ENCODE measurements at places on chromosomes 7 and 10.

GRCh38 chr7:158849768-158850544 is 6.4 kb upstream of the DYNC2I1 start:
- no peak for DNase-seq

- DNase-seq: no peak
These were observed 77.9 kb downstream of the HIPK2 start for GRCh38 chr7:139699640-139700504.

GRCh38 chr7:85489498-85489897 is 302.6 kb upstream of the SEMA3D start:
- DNase-seq: peak; percentile 78

DNA sequence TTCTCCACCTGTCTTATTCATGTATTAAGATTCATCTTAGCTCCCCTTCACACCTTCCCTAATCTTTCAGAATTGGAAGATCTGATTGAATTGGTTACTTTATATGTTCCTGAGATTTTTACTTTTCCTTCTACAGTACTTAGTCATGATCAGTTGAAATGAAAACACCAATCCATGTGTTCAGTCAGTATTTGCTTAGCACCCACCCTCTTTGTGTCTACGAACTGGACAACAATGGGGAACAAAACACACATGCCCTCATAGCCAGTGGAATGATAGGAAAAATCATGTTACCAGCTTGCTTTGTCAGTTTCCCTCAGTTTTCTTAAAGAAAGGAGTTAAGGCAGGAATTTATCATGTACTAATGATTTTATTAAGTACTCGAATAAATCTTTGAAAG is 2.0 kb downstream of the MASTL start:
- no peak for DNase-seq

- DNase-seq: no peak
These were observed 11.8 kb upstream of the ACBD5 start for GRCh38 chr10:27252267-27253000.

- no peak for DNase-seq
These were observed 959 bp upstream of the ATRNL1 start for GRCh38 chr10:115092258-115092554.

GRCh38 chr7:115066050-115066449 is 144.2 kb downstream of the MDFIC start:
- DNase-seq: no peak

DNA sequence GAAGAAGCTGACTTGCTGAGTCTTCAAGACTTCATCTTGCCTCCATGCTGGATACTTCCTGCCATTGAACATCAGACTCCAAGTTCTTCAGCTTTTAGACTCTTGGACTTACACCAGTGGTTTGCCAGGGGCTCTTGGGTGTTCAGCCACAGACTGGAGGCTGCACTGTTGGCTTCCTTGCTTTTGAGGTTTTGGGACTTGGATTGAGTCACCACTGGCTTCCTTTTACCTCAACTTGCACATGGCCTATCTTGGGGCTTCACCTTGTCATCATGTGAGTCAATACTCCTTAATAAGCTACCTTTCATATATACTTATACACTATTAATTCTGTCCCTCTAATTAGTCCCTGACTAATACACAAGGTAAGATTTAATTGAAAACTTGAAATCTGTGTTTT is 361.7 kb upstream of the SEMA3C start:
- peak; percentile 12 for DNase-seq

DNA sequence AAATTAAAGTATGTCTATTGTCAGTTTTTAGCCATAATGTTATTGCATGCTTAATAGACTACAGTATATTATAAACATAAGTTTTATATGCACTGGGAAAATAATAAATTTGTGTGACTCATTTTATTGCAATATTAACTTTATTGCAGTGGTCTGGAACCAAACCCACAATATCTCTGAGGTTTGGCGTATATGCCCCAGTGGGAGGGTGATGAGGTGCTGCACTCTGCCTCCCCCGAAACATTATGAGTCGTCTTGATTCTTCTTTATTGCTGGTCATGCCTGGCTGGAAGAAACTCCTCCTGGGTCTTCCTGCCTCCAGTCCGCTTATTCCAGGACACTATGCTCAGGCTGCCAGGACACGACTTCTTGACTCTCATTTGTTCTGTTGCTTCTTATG is 88.4 kb downstream of the MTPN start:
- peak; percentile 8 for DNase-seq

DNA sequence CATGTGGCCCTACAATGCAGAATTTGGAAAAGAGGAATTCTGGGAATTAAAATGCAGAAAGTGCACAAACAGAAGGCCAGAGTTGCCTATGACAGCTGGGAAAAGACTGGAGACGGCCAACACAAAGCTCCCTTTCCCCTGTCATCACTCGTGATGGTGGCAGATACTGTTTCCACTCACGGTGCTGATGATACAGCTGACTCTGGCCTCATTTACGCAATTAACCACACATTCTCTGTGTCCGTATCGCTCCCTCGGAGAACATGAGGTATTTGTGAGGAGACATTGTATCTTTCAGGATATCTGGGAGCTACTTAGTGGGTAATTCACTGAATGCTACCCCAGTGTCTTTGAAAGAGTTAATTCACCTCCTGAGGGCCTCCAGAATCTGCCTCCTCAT is 172.8 kb downstream of the TAX1BP1 start:
- DNase-seq: no peak

DNA sequence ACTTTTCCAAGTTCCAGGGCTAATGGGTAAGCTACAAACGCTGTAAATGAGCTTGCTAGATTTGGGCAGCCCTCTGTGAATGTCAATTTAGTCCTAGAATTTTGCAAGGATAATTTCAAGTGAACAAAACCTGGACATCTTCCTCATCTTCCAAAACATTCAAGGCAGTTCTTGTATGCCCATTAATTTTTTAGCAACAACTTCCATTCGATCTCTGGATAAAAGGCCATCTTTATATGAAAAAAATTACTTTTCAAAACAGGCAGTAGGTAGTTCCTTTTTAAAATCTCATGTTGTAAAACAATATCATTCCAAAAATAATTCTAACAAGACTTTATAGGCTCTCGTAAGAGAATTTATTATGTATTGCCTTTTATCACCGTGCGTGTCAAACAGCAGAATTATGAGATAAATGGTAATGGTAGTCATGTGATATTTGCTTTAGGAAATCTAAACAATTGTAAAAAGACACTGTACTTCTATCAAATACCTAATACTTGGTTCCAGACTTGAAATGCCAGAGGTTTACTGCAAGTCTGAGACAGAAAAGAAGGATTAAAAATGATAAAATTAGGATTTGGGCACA is 143.7 kb upstream of the NRP1 start:
- no peak for DNase-seq

GRCh38 chr10:125156196-125156595 is 4.2 kb downstream of the CTBP2 start:
- no peak for DNase-seq

DNA sequence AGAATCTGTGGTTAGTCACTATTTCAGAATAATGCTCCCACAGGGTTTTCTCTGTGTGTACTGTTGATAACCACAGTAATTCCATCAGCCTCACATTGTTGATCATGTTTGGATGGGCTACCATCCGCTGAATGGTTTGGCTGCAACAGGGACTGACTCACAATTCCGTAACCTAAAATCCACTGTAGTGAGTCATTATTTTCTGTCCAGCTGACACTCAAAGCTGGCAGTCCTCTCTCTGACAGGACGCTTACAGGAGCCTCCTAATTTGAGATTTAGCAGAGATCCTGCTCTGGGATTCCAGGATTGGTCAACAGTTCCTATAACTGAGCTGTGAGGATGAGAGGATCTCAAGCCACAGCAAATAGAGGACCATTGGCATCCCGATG is 32.7 kb downstream of the VWA2 start:
- peak; percentile 90 for DNase-seq

GRCh38 chr10:86954681-86955500 is 2.5 kb downstream of the MMRN2 start:
- no peak for DNase-seq

GRCh38 chr7:93944673-93945072 is 23.1 kb downstream of the GNG11 start:
- no peak for DNase-seq

DNA sequence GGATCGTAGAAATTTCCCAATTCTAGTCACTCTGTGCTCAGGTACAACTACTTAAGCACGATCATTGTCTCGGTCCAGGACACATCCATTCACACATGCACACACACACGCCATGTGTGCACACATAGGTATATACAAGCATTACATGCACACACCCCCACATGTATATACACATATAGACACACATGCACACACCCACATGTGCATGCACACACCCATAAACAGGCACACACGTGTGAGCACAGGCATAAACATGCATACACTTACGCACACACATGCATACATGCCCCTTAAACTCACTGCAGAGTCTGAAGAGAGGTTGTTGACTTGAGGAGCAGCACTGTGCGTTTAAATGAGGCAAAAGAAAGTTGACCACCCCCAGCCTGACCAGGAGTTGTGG is 32.5 kb upstream of the INSIG1 start:
- DNase-seq: no peak

DNA sequence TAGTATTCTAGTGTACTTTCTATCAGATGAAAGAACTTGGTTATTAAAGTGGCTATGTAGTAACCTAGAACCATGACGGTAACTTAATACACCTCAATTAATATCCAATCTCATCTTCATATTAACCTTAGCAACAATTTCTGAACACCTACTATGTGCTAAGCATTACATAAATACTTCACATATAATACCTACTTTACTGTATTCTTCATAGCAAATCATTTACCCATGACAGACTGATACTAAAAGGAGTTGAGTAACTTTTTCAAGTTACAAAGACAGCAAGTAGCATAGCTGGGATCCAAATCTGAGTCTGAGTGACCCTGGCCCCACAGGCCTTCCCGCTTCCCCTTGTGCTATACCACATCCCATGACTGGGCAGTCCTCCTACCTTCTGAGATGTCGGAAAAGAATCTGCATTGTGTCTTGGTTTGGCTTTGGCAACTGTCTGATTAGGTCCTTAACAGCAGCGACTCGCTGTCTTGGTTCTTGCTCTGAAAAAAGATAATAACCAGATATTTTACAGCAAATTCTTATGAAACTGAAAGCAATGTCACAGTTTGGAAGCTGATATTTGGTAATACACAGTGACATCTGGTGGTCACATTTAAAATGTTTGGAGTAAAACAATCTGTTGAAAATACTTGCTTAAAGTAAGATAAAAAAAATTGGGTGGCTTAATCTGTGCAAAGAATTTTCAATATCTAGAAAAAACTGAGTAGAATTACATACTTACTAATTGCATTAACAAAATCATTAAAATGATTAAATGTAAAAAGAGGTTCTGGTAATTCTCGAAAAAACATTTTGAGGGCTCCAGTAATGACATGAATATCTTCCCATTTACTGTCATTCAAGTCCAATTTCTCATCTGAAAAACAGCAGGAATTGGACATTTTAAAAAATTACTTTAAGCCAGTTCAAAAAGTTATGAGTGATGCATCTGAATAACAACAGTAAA is 120.1 kb downstream of the ARHGAP12 start:
- peak; percentile 21 for DNase-seq

Data from Daoy (cell line).